Frontal cortex (tissue), 4 donors: ENCODE measurements at places on chromosomes 2 and 18. TPM values are rescaled to one million over a fixed set of nuclear protein-coding genes. Genes with fewer than 3 reads are reported as not detected.

ADRA2B gene
- total RNA-seq = under 0.01 TPM

BAZ2B gene
- 192 TPM for total RNA-seq

MPP4 gene
- total RNA-seq = under 0.01 TPM

BUB1 gene
- 6.9 TPM for total RNA-seq

GRCh38 chr2:195626507-195626906 is 30.5 kb upstream of the SLC39A10 start:
- no peak for DNase-seq

GRCh38 chr2:61044636-61045035 is 21.0 kb upstream of the SANBR start:
- DNase-seq = no peak

DNA sequence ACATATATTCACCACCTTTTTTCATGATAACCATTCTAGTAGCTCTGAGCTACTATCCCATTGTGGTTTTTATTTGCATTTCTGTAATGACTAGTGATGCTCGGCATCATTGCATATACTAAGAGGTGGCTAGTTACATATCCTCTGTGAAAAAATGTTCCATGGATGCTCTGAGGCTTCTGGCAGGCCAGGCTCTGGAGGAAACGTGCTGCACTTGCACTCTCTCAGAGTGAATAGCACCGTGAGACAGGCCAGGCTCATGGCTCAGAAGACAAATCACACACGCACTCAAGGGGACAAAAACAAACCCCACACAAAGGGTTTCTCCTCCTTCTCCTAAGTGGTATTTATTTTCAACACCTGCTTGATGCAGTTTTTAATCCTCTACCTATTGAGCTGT is 1085.3 kb upstream of the CNTNAP5 start:
- no peak for DNase-seq

GRCh38 chr2:20021405-20022009 is 9.0 kb upstream of the MATN3 start:
- DNase-seq = no peak

DNA sequence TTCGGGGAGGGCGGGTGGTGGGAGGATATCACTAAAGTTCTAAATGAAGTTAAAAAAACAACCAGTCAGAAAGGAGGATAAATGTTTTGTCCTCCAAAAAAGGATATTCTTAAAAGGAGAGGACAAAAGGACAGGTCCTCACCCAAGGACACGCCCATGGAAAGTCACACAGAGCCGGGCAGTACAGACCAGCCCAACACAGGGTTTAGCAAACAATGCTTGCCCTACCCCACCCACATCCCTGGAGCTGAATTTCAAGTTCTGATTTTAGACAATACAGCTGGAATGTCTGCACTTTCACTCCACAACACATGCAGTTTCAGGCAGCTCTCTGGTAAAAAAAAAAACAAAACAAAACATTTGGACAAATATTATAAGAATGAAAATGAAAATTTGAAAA is 67.9 kb downstream of the SLC9A4 start:
- no peak for DNase-seq

DNA sequence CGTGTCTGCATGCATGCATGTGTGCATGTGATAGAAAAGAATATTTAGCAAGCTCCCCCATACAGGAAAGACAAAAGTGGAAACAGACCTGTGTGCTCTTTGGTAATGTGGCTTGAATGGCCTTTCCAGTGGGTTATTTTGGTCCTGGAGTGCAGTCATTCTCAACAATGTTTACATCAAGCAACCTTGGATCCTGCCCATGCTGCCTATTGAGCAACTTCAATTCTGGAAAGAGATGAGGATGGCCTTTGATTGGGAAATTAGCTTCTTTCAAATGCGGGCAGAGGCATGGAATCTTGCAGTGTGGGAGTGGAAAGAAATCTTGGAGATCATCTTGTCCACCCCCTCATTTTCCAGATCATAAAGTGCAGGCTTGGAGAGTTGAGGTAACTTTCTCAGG is 87.2 kb upstream of the SMAD2 start:
- DNase-seq = no peak

DNA sequence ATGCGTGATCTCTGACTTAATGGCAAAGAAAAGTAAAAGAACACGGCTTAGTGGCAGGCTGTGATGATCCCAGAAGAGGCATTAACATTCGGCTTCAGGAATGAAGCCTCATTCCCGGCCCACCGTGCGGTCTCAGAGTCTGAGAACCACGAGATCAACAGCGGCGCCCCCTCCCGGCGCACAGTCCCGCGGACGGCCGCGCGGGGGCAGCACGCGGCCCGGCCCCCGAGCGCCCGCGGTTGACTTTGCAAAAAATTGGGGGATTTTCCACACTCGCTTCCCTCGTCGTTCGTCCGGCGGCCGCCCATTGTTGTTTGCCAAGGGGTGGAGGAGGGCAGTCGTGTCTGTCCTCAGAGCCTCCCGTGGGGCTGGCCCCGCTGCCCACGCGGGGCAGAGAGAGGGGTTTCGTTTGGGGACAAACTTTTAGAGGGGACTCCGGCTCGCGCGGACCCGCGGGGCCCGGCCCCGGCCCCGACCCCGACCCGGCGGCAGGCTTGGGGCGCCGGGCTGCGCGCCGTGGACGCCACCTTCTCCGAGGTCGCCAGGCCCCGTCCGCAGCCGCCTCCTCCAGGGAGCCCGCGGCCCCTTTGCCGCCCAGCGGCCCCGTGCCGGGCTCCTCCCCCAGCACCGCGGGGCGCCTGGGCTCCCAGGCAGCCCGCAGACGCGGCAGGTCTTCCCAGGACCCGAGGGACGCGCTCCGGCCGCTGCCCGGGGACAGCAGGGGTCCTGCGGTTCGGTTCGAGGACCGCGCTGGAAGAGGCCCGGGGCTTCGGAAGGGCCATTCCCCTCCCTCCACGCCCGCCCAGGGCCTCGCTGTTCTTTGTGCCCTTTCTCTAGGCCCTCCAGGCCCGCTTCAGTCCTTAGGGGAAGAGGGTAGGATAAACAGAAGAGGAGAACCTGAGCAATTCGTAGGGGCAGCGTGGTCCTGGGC is 3.4 kb upstream of the HS6ST1 start:
- DNase-seq = peak; percentile 95

DNA sequence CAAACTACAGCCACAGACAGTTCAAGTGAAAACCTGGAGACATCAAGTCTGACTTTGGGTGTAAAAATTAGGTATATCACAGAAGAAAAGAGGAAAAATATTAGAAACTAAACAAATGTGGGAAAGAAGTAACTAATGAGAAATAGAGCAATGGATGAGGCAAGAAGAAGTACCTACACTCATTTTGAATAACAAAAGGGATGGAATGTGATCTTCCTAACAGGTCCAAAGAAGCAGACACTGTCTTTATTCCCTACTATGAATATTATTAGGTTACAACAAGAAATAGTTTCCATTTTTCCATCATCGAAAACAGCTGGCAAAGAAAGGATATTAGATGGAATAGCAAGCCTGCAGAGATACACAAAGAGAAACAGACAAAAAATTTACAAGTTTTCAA is 486.3 kb upstream of the FSHR start:
- DNase-seq = no peak
